ENCODE measurements at places on chromosomes 2 and 18. TPM values are rescaled to one million over a fixed set of nuclear protein-coding genes. Genes with fewer than 3 reads are reported as not detected.

GRCh38 chr2:134108113-134108512 is 145.8 kb upstream of the MGAT5 start:
- H3K4me1 ChIP-seq, result no peaks in the 10 kb centered on the region
- H3K4me3 ChIP-seq, result no peak overlapping the region
- H3K27me3 ChIP-seq, result no peaks in the 10 kb centered on the region
- no peak for DNase-seq
- H3K36me3 ChIP-seq, result no peaks in the 10 kb centered on the region

- no peak overlapping the region for H3K27ac ChIP-seq
- H3K27me3 ChIP-seq, result no peaks in the 10 kb centered on the region
- no peaks in the 10 kb centered on the region for H3K36me3 ChIP-seq
- no peak overlapping the region for H3K4me3 ChIP-seq
These were observed 99.0 kb downstream of the NCK2 start for GRCh38 chr2:105843476-105844374.

DNA sequence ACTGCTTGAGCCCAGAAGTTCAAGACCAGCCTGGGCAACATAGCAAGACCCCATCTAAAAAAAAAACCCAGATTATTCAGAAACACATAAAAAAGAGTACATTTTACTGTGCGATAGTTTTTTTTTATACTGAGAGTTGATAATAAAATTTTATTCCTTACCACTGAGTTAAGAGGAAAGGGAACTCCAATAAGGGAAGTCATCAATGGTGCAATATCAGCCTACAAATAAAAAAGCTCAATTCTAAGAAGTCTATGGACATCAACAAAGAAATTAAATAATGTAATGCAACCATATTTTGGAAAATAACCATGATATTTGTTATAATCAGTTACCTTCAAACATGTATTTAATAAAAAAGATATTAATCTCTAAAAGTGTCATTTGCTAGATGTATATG is 46.6 kb downstream of the PIGN start:
- no peak for DNase-seq
- no peak overlapping the region for H3K27ac ChIP-seq
- no peak overlapping the region for H3K4me3 ChIP-seq

The HTR2B gene
- 0.64 TPM for polyA plus RNA-seq

The FAM161A gene
- 6.1 TPM for polyA plus RNA-seq

Measured in ovary (tissue), 10 donors.